ENCODE measurements at places on chromosomes 7 and 10.

DNA sequence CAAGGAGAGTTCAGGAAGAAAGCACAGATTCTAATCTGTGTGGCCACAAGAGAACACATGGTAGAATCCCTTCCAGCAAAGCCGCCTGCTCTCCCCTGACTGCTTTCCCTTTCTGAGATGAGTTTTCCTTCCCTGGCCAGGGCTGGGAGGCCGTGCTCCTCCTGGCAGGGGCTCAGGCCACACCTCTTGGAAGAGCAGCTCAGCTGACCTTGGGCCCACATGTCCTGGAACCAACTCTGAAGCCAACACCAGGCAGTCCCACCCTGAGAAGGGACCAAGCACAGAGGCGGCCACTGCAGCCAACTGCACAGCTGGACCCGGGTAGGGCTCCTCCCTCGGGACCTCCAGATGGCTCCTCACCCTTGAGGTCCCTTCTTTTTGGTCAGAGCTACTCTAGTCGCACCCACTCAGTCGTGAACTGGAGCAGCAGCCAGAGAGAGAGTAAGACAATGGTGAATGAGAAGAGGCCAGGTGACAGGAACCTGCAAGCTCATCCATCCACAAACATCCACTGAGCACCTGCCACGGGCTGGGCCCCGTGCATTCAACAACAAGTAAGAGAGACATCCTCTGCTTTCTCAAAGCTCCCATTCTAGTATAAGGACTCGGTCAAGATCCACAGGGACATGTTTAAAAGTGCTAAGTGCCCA is 40.3 kb downstream of the FAM53B start:
- no peak for DNase-seq

GRCh38 chr7:77699056-77699455 is 2.8 kb downstream of the RSBN1L start:
- no peak for DNase-seq

DNA sequence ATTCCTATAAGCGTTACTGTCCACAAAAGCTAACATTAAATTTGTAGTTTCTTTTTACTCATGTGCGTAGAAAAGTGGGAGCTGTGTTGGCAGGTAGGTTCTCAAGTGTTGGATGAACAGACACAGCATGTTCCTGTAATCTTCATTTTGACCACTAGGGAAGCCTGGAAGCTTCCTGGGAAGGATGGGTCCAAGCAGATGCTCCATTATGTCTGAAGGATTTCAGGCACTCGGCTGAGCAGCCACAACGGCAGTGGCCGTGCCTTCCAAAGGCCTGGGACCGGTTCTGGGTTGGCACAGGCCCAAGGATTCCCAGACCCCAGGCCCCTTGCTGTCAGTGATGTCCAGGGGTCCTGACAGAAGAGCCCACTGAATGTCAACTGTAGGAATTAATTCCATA is 386.3 kb downstream of the TNS3 start:
- no peak for DNase-seq

- DNase-seq = no peak
These were observed 387.9 kb downstream of the DPP6 start for GRCh38 chr7:154440058-154440457.

DNA sequence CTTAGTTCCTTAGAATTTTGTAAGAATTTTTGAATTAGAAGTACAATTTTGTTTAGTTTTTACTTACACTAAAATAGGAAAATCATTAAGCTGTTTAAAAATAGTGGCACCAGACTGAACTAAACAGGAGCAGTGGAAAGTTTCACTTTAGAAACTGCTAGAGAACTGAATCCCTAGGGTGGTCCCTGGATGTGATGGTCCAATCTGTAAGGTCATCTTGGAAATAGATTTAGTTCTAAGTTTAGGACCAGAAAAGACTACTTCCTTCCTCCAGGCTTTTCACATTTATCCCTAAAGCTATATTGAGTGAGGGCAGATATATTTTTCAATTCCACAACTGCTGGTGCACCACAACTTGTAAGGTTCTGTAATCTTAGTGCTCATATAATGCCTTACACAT is 19.0 kb downstream of the RPA3 start:
- no peak for DNase-seq

DNA sequence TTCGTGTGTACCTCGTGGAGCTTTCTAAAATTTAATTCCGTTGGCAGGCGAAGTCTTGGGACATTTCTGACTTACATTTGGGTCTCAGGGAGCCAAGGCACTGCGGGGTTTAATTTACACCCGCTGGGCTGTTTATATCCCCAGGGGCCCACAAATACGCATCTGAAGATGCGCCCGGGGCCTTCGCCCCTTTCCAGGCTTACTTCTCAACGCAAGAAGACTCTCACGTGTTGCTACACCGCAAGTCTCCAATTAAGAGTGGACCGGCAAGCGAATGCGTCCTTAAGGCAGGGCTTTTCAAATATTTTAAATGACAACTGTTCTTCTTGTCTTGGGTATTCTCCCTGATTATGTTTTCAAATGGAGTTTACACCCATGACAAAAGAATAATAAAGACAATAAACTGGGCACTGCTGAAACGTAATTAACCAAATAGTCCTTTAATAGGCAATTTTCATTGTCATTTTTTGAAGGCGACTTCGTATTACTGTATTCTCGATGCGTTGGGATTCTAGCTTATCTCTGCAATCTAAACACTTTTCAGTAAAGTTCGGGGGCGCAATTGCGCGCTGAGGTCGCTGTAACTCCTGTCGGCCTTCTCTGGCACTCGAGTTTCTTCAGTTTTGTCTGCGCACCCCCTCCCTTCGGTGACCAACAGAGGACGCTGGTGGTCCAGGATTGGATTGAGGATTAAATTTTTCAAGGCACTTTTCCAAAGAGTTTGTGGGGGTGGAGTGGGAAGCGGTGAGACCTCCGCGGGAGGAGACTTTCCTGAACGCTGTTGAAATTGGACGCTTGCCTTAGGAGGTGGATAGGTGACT is 837 bp upstream of the IGFBP3 start:
- DNase-seq = no peak

GRCh38 chr7:84013616-84014240 is 180.9 kb downstream of the SEMA3A start:
- no peak for DNase-seq

- DNase-seq = no peak
These were observed 13.3 kb downstream of the GPR146 start for GRCh38 chr7:1057416-1058291.

- DNase-seq = no peak
These were observed 108.1 kb downstream of the PRKAG2 start for GRCh38 chr7:151768805-151769187.

- no peak for DNase-seq
These were observed 29.9 kb downstream of the EN2 start for GRCh38 chr7:155487509-155488482.

DNA sequence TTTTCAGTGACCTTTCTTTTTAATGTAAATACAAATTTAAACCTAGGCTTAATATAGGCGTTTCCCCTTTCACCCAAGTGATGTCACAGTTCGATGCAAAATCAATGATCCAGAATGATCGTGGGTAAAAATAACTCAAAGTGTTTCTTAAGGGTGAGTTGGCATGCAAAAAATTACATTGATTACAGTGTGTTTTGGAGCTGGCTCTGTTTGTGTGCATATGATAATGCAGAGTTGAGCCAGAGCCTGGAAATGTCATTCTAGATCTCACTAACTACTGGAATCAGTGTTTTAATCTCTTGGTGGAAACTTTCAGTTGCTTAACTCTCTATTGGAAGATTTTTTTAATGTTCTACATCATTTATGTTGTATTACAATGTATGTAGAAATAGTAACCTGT is 72.5 kb upstream of the MXI1 start:
- no peak for DNase-seq

DNA sequence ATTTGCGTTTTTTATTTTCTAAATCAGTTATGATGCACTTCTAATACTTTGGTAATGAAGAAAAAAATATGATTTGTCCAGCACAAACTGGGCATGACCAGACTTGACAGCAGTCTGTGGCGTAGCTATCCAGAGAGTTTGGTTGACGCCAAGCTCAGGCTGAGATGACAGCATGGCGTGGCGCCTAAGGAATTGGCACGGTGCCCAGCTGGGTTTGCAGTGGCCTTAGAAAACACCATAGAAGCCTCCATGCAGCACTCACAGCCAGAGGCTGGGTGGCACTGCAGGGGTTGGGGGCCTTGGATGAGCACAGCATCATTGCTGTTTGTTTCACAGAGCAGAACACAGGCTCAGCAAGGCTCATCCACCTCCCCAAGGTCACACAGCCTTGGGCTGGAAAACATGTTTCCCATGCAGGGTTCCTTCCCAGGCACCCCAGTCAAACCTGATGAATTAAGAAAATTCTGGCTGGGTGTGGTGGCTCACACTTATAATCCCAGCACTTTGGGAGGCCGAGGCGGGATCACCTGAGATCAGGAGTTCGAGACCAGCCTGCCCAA is 88.9 kb downstream of the GTF2IRD1 start:
- no peak for DNase-seq

GRCh38 chr7:124263232-124263827 is 230.5 kb upstream of the TMEM229A start:
- DNase-seq = no peak

GRCh38 chr7:68376131-68376661 is 1222.1 kb upstream of the AUTS2 start:
- DNase-seq = no peak

DNA sequence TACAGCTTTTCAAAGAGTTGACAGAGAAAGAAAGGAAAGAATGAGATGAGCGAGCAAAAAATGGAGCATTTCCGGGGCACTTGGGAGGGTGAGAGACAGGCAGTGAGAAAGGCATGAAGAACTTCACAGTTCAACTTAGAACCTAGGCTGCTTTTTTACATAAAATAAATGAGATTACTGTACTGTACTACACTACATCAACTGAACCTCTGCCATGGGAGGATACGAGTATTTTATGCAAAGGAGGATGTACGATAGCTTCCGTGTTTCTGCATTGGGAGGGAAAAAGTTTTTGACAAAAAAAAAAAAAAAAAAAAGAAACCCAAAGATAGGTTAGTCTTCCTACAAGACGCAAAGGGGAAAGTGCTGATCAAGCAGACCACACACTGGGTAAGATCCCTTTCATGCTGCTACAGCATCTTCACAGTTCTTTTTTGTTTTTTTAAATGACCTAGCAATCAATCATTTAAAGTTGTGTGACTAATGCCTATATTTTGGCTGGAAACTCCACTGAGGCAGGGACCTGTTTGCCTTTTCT is 88.0 kb downstream of the RAPGEF5 start:
- no peak for DNase-seq

DNA sequence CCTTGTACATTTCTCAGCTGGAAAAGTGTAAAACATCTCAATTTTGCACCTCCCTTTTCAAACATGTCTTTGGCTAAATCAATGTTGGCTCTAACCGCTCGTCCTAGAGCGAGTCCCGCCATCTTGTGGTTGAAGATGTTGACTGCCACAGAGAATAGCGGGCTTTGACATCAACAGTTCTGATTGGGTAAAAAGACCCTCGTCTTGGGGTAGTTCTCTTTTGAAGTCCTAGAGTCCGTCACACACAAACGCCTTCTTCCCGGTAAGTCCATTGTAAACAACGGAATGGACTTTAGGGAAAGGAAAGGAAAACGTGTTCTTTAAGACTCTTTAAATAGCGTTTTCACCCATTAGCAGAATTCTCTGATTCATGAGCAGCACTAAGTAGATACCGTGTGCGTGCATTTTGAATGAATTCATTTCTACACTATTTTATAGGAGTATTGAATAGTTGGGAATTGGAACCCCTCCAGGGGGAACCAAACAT is 452 bp upstream of the RPP30 start:
- no peak for DNase-seq

GRCh38 chr7:29795696-29796580 is 10.4 kb upstream of the WIPF3 start:
- DNase-seq = no peak

DNA sequence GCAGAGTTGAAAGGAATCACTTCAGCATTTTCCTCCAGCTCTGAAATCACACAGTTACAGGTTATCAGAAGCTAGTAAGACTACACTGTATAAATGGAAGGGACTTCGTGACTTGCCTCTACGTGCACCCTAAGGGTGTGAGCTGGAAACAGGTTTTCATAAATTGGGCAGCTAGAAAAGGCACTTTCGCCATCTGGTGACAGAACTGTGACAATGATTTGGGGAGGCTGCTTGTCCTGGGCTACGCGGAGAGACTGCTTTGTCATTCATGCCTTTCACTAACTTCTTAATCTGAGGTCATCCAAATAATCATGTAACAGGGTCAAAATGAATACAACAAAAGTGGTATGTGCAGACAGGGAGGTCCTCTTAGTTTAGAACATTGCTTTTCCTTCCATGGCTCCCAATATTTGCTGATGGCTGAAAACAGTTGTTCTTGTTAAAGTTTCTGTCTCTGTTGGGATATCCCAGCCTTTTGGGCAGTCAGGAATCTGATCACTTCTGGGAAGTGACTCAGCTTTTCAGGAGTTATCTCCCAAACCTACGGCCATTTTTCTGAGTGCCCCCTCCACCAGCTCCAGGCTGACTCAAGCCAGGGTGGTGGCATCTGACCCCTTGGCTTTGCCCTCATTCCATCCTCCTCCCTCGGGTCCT is 17.8 kb downstream of the VWC2 start:
- DNase-seq = no peak

DNA sequence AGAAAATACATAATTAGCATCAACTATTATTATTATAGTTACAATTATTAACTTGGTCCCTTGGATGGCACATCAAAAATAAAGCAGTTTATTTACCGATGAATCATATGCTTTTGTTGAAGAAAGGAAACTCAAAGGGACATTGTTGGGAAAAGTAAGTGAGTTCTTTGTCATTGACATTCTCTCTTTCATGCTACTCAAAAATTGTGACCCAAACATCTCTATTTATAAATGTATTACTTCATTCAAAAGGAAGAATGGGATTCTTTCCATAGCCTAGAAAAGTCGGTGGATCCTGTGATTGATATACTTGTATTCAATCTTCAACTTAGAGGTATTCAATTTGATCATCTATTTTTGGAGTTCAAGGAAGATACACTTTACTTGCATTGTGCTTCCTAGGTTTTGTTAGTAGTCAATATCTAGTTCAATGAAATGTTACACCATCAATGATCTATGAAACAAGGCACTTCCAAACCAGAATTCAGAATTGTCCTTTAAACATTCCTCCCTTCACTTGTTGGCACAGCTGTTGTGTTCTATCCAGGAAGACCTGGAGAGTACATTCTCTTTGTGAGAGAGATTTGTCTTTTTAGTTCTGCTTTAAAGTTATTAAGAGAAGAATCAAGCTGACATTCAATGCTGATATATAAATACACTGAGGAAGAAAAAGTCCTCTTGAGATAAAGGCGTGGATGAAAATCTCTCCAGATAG is 235.2 kb downstream of the TMEM26 start:
- DNase-seq = no peak

- peak; percentile 15 for DNase-seq
These were observed 23.3 kb upstream of the GPR22 start for GRCh38 chr7:107446531-107446930.

DNA sequence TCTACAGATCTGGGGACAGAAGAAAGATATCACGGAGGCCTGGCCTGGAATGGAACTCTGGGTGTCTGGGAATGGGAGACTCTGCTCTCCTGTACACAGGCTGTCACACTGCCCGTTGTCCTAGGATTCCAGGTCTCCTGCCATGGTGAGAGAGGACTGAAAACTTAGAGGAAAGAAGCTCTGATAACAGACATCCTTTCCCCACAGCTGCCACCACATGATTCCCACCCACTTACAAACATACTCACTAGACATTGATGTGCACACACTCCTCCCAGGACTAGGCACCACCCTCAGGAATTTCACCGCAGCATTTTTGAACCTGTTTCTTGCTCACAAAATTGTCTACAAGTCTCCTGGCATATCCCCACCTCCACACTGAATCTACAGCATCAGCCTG is 5.7 kb downstream of the ZNF92 start:
- no peak for DNase-seq
